Ovary (tissue), 10 donors: ENCODE measurements at places on chromosomes 16 and 17.

- no peak for DNase-seq
These were observed 30.5 kb downstream of the ETV4 start for GRCh38 chr17:43515656-43516055.

DNA sequence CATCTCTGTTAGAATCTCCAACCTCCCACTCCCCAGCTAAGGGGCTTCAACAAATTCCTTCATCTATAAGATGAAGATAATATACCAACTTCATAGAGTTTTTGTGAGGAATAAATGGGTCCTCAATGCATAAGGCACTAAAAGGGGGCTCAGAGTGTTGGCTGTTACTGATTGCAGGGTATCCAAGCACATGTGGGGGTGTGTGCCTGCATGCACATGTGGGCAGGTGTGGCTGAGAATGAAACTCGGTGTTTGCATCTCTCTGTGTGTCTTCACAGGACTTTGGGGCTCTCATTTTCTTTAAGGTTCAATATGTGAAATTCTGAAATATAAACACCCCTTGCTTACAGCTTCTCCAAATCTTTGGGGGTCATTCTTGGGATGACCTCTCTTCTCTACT, 4.1 kb upstream of the PPP1R9B start:
- no peak for DNase-seq

DNA sequence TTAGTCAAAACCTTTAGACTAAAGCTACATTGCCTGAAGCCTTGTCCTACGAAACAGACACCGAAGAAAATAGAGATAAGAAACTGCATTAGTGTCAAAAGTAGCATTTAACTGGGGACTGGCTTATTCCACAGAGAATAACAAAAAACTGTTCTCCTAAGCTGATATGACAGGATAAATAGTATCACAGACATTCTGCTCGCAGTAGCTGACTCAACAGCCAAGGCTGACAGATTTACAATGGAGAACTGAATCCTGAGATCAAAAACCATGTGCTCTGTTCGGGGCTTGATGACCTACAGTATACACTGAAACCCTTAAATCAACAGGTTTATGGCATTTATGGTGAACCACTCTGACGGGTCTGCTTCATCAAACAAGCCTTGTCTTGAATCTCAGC, 25.5 kb downstream of the ADAMTS18 start:
- DNase-seq: no peak

DNA sequence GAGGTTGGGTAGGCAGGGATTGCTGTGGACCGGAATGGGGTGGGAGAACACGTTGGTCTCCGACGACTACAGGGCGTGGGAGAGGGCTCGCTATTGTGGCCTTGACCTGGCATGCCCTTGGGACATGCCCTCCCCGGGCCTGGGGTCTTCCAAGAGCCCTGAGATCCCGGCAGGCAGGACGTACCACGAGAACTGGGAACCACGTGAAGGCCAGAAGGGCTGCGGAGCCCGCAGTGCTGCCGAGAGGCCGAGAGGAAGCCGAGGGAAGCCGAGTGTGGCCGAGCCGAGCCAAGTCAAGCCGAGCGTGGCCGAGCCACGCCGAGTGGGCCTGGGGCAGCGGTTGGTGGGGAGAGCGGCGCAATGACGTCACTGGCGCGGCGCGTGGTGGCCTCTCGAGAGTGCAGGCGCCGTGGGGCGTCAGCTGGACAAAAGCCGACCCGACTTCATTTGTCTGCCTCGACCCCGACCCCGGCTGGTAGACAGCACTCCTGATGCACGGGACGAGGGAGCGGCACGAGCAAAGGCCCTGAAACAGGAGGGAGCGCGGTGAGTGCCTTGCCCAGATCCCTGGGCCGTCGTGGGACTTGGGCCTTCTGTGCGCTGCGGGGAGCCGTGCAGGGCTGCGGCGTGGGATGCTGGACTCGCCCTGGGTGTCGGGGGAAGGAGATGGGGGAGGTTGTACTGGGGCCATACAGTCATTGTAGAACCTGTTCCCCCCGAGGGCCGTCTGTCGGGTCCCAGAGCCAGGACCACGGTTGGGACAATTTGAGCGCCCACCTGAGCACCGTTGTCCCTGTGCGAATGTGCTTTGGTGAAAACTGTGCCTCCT, 6.6 kb downstream of the SOCS1 start:
- no peak for DNase-seq

GRCh38 chr17:32141258-32141657, 1.0 kb upstream of the RHOT1 start:
- DNase-seq: peak; percentile 18

GRCh38 chr16:21190599-21190998, 20.8 kb downstream of the ZP2 start:
- DNase-seq: no peak

GRCh38 chr16:74792225-74792624, 17.6 kb upstream of the FA2H start:
- no peak for DNase-seq

DNA sequence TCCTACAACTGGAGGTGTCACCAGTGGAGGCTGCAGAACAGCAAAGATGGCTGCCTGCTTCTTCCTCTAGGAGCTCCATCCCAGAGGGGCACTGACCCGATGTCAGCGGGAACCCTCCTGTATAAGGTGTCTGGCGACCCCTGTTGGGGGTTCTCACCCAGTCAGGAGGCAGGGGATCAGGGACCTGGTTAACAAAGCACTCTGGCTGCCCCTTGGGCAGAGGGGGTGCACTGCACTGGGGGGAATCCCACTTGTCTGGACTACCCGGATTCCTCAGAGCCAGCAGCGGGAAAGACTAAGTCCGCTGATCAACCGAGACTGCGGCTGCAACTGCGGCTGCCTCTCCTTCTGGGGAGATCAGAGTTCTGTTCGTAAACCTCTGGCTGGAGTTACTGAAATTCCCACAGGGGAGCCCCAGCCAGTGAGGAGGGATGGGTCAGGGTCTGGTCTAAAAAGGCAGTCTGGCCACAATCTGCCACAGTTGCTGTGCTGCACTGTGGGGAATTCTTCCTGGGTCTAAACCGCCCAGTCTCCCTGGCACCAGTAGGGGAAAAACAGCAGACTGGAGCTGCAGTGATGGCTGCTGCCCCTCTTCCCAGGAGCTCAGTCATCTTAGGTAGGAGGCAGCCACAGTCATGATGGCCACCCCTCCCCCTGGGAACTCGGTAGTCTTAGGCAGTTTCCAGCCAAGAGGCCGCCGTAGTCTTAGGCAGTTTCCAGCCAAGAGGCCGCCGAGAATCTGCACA, 213.4 kb downstream of the CYB561 start:
- no peak for DNase-seq

GRCh38 chr17:32518646-32519227, 31.9 kb downstream of the CDK5R1 start:
- DNase-seq: no peak

- no peak for DNase-seq
These were observed 53.2 kb downstream of the MSI2 start for GRCh38 chr17:57309479-57309878.

DNA sequence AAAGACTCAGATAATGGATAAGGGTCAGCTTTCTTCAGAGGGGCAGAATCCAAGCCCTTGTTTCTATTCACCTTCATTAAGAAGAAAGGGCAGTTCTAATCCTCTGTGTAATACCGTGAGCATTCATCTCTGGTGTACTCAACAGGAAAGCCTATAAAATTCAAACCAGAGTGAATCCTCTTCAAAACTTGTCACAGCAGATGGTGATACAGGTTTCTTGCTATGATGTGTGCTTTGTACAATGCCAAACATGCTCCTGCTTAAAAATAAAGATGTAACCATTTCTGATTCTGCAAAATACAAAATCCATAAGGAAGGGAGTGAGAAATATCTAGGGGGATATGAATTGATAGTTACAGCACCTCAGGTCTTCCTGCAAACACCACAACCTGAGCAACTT, 49.7 kb downstream of the CYTH1 start:
- DNase-seq: no peak

- no peak for DNase-seq
These were observed 8.4 kb downstream of the YWHAE start for GRCh38 chr17:1391577-1391976.
